ENCODE measurements at places on chromosomes 16 and 17.

DNA sequence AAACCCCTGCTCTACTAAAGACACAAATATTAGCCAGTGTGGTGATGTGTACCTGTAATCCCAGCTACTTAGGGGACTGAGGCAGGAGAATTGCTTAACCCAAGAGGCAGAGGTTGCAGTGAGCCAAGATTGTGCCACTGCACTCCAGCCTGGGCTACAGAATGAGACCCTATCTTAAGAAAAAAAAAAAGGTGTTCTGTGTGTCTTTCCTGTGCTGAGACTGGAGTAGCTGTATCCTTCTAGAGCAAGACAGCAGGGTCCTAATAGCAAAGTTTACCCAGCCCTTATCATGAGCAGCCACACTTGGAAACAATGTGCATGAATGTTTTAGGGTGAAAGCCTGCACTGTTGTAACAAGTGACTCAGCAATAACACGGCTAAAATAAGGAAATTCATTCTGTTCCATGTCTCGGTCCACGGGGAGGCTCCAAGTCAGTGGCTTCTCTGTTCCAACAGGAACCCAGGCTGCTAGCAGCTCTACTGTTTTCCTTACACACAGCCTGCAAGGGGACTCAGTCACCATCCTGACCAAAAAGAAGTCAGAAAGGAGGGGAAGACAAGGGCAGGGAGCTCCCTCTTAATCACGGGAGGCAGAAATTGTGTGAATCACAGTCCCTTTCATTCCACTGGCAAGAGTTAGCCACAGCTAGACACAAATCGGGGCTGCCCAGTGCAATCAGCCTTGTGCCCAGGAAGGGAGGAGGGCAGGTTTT is 7.1 kb upstream of the SLC5A11 start:
- no peak for DNase-seq

DNA sequence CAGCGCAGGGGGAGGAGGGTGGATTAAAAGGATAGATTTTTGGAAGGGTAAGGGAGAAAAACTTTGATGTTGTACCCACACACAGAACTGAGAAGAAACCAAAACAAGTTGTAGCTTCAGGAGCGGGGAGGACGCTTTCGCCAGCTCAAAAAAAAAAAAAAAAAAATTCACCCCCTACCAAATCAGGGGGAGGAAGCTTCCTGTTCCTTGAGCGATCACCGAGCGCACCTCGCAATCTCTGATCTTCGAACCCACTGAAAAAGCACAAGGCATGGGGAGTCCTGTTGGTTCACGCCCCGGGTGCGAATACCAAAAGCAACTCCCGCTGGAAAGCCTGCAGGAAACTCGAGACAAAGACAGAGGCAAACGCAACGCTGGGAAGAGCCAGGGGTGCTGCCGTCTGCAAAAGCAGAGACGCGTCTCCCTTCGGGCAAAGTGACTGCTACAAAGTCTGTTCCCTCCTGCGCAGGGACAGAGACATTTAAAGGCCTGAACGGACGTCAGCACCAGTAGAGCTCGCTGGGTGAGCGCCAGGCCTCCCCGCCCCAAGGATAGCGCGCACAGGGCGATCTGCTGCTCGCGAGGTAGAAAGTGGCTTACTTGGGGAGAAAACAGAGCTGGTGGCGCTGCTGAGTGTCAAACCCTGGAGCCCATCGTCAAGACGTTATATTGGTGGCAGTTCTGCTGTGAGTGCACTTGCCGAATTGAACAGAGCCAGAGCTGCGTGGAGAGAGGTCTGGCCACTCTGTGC is 190.4 kb downstream of the USP22 start:
- DNase-seq = peak; percentile 71

DNA sequence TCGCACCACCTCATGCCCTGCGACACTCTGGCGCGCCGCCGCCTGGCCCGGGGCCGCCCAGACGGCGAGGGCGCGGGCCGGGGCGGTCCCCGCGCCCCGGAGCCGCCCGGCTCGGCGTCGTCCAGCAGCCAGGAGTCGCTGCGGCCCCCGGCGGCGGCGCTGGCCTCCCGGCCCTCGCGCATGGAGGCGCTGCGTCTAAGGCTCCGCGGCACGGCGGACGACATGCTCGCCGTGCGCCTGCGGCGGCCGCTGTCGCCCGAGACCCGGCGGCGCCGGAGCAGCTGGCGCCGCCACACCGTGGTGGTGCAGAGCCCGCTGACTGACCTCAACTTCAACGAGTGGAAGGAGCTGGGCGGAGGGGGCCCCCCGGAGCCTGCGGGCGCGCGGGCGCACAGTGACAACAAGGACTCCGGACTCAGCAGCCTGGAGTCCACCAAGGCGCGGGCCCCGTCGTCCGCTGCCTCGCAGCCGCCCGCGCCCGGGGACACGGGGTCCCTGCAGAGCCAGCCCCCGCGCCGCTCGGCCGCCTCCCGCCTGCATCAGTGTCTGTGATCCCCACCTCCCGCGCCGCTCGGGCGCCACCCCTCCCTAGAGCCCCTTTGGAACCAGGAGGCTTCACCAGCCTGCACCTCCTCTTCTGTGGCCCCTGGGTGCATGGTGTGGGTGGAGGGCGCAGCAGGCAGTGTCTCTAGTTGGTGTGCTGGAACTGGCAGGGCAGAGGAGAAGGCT is 82.3 kb downstream of the ARHGAP23 start:
- DNase-seq = no peak

GRCh38 chr16:88700636-88701482 is 5.3 kb downstream of the RNF166 start:
- DNase-seq = no peak

GRCh38 chr17:76946111-76946771 is 78.0 kb downstream of the MGAT5B start:
- no peak for DNase-seq

GRCh38 chr17:20800146-20800545 is 220.6 kb downstream of the CDRT15L2 start:
- DNase-seq = no peak

GRCh38 chr17:78706271-78706915 is 75.7 kb downstream of the CYTH1 start:
- DNase-seq = no peak

GRCh38 chr16:89712274-89712781 is 8.4 kb downstream of the VPS9D1 start:
- DNase-seq = no peak

GRCh38 chr17:69390795-69391501 is 23.5 kb upstream of the MAP2K6 start:
- DNase-seq = no peak

- no peak for DNase-seq
These were observed 436.7 kb downstream of the KIF2B start for GRCh38 chr17:54259476-54259875.

- DNase-seq = no peak
These were observed 96.3 kb downstream of the WWOX start for GRCh38 chr16:78195797-78196196.

DNA sequence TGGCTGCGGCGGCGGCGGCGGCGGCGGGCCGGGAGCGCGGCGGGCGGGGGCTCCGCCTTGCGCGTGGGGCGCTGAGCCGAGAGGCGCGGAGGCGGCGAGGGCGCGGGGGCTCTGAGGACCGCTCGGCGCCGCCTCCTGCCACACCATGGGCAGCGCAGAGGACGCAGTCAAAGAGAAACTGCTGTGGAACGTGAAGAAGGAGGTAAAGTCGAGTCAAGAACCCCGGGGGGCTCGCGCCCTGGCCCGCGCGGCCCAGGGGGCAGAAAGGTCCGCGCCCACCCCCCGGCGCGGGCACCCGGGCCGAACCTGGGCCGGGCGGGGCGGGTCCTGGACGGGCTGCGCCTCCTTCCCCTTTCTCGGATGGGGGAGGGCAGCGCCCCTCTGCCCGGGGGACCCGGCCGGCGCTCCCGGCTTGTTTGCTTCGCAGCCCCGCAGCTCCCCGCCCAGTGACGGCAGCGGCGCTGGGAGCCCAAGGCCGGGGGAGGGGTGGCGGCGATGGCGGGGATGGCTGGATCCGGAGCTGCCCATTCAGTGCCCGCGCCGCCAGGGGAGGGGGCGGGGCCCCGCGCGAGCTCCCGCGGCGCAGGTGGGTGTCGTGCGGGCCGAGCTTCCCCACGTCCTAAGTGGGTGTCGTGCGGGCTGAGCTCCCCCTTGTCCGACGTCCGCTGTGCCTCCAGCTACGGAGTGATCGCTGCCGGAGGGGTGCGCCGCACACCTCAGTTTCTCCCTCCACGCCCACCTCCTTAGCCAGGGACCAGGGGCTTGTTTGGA is 428 bp downstream of the SGSM2 start:
- DNase-seq = peak; percentile 58

DNA sequence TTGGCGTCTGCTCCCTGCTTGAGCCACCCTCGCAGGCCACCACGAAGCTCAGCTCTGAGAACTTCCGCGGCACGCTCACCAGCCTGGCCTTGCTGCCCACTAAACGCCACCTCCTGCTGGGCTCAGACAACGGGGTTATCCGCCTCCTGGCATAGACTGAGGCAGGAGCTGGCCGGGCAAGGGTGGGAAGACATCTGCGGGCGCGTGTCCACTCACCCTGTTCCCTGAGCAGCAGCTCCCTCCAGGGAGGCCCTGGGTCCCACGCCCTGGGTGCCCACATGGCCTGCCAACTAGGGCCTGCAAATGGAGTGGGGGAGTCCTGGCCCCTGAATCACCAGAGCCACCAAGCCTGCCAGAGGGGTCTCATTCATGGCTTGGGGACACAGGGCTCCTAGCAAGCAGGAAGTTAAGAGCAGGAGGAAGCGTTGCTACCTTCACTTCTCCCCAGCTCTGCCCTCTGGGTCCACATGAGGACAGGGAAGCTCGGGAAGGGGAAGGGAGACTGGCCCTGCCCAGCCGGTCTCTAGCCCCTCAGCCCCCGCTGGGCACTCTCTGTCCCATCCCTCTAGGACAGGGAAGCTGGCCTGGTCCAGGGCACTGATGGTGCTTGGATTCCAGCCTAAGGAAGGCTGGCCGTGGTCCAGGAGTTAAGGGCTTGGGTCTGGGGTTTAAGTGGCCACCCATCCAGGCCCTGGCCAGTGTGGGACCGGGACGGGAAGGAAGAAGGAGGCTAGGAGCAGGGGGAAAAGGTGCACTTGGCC is 5.0 kb upstream of the SERPINF2 start:
- DNase-seq = no peak

GRCh38 chr16:79287424-79287917 is 313.1 kb downstream of the MAF start:
- no peak for DNase-seq

GRCh38 chr16:84507011-84507982 is 2.8 kb upstream of the MEAK7 start:
- no peak for DNase-seq

GRCh38 chr16:12387311-12387710 is 410.8 kb downstream of the SNX29 start:
- DNase-seq = no peak

DNA sequence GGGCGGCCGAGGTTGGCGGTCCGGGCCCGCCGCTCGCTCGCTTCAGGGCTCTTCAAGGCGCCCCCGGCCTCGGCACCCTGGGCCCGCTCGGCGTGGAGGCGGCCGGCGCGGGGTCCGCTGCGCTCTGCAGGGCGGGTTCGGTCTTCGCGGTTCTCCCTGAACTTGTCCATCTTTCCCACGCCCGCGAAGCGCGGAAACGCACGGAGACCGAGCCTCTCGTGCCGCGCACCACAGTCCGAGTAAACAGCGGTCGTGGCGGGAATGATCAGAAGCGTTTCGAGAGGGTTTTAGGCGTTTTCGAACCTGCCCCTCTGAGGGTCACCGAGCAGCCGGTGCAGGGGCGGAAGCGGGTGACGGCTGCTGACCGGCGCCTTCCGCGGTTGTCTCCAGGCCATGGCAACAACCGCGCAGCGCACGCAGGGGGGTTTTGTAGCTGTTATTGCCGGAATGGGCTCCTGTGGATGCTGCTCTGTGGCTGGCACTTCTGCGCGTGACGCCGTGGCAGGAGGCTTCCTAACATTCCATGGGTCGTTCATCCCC is 414 bp downstream of the NARF start:
- DNase-seq = peak; percentile 55

DNA sequence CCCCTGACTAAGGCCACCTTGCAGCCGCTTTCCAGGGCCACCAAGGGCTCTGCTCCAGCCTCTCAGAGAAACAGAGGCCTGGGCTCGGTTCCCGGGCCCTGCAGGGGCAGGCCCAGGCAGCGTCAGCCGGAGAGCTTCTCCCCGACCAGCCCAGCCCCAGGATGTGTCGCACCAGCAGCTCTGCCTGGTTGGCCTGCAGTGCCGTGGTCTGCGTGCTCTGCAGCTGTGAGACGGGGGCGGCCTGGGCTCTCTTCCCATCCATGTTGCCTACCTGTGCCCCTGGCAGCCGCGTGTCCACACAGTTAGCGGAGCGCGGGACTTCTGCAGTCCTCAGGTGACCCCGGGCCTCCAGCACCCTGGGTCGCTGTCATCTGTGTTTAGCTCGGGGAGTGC is 4.8 kb downstream of the IGFALS start:
- DNase-seq = no peak

GRCh38 chr16:75307506-75307905 is 56.1 kb upstream of the BCAR1 start:
- DNase-seq = no peak

- DNase-seq = no peak
These were observed 8.8 kb downstream of the WFIKKN2 start for GRCh38 chr17:50844117-50844700.

DNA sequence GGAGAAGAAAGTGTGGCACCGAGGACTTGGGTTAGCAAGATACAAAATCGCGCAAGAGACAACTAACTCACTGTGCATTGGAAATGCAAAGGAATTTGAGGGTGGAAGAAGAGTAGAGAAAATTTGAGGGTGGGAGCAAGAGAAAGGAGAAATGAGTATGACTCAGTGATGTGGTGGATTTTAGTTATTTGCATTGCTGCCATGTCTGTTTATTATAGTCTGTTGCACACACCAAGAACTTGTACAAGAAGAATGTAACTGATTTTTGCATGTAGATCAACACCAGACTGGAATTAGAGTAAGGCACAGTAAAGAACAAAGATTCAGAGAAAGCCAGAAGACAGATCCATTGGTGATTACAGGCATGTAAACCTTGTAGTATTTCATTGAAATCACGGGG is 71.6 kb upstream of the SMIM36 start:
- DNase-seq = no peak

DNA sequence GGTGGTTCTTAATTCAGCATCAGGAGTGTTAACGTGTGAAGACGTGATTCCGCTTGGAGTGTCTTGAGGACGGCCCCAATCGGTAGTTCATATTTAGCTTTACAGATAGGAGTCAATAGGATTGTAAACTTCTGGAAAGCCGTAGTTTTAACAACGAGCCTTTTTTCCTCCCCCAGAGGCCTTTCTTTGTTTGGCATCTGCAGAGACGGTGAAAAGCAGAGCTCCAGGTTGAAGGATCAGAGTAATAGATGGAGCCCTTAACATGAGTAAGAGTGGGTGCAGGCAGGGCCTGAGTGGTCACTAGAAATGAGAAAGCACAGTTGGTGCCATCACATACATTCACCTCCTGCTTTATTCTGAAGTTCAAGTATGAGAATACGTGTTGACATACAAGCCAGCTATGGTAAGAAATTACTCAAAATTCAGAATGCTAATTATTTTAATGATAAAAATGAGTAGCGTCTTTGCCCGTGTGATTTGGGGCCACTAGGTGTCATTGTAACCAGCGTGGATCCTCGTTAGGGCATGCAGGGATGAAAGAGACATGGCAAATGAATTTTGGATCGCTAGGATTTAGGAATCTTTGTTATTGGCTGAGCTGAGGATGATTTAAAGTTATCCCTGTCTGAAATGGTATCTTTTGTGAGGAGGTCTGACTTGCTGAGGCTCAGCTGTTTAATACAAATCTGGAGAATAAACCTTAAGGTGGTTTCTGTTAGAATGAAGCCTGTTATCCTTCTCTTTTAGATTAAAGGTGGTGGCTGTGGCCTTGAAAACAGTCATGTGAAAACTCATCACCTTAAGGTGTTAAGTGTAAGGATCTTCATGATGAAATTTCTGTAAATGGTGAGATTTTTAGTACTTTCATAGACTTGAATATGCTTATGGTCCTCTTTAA is 18.6 kb downstream of the PRCD start:
- peak; percentile 17 for DNase-seq
